Choroid plexus epithelial cell (primary cell): ENCODE measurements at places on chromosomes 5 and 9.

- DNase-seq: no peak
These were observed 4.7 kb upstream of the PPP1R26 start for GRCh38 chr9:135474915-135475314.

DNA sequence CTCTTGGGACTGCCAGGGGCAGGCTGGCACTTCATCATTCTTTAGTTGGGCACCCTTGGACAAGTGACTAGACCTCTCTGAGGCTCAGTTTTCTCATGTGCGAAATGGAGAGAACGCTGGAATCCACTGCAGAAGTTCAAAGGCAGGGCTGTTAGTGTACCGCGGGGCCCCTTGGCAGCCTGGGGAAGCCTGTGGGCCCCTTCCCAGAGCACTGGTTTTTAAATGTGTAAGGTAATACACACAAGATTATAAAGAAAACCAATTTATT lies 209.5 kb upstream of the MVB12B start:
- no peak for DNase-seq

DNA sequence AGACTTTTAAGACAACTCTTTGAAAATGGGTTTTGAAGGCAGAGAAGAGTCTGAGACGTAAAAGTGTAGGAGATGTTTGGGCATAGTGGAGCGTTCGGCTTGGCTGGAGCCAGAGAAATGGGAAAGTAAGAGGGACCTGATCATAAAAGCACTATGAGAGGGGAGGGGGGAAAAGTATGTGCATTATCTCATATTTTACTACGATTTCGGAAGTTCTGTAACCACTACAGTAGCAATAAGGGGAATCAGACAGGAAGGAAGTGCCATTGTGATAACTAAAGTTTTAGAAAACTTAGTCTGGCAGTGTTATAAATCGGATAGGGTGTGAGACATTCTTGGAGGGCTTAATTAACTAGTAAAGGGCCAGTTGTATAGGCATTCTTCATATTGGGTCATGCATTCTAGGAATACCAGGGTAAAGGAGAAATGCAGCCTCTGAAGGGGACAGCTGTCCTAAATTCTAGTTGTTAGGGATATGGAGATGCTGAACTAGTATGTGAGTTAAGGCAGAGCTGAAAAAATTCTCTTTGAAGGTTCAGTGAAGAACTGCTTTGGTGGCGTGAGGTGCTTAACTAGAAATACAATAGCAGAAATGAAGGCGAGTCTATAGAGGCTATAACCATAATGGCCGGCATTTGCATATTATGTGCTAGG lies 83.8 kb upstream of the FREM1 start:
- no peak for DNase-seq

- DNase-seq: peak; percentile 47
These were observed 283.3 kb downstream of the TMEM167A start for GRCh38 chr5:82793808-82794419.

DNA sequence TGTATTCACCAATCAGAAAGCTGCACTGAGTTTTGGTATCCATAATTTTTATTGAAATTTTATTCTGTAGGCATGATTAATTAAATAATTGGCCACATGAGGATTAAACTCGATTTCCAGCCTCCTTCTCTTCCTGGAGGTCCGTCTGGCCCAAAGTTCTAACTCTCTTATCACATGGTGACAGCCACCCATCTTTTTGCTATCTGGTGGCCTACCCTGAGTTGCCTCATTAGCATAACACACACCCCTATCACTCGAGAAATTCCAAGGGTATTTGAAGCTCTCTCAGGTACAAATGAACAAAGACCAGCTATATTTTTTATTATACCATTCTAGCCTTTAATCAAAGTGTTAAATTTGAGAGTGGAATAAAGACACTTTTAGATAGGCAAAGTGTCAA lies 57.7 kb downstream of the APC start:
- no peak for DNase-seq
